Cerebellum (tissue), 4 donors: ENCODE measurements at places on chromosomes 16 and 17.

DNA sequence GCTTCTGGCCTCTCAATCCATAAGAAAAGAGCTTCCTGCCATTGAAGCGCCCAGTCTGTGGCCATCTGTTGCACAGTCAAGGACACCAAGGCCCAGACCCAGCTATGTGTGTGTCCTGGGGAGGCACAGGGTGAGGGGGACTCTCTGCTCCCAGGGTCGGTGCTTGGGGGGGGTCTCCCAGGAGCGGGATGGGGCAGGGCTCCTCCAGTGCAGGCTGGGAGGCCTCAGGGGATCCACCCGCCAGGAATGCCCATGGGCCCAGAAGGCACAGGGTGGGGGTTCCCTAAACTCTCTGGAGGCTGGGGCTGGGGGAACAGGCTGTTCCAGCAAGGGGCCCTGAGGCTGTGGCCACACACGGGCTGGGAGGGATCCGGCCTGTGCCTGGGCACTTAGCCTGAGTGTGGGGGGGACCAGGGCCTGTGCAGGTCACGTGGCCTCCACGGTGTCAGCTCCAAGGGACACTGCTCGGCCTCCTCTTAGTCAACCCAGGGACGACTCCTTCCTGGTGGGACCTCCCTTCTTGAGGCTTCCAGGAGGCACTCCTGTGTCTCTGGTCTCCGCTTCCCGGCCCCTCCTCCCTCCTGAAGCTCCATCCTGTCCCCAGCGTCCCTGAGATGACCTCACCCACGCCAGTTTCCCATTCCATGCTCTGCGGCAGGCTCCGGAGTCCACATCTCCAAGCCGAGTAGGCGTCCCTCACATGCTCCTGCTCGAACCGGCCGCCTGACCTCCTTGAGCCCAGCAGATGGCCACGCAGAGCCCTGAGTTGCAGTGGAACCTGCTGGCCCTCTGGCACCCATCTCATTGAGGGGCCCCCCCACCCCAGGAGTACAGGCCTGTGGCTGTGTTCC, 23.1 kb upstream of the BAHCC1 start:
- DNase-seq: no peak

GRCh38 chr16:995087-995486, 13.5 kb downstream of the SOX8 start:
- no peak for DNase-seq

DNA sequence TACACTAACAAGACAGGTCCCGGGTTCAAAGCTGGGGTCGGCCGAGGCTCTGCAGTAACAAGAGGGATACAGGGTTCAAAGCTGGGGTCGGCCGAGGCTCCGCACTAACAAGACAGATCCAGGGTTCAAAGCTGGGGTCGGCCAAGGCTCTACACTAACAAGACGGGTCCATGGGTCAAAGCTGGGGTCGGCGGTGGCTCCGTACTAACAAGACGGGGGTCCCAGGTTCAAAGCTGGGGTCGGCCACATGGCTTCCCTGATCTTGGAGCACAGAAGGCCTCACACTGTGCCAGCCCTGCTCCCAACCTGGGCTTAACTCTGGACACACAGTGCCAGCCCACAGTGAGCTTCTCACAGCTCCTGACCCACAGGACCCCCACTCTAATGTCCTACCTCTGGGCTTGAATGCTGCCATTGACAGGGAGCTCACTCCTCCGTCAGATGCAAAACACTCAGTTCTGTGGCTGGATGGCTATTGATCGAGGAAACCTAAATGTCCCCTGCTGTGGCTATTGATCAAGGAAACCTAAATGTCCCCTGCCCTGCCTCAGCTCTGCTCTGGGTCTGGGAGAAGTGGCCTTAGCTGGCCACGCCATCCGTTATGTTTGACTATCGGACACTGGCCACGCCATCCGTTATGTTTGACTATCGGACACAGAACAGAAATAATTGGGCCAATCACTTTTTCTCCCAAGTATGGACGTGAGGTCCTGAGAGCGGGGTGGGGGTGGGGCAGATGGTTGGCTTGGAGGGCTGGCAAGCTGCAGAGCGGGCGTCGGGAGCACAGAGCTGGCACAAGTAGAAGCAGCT, 54.6 kb upstream of the DOC2B start:
- DNase-seq: no peak

DNA sequence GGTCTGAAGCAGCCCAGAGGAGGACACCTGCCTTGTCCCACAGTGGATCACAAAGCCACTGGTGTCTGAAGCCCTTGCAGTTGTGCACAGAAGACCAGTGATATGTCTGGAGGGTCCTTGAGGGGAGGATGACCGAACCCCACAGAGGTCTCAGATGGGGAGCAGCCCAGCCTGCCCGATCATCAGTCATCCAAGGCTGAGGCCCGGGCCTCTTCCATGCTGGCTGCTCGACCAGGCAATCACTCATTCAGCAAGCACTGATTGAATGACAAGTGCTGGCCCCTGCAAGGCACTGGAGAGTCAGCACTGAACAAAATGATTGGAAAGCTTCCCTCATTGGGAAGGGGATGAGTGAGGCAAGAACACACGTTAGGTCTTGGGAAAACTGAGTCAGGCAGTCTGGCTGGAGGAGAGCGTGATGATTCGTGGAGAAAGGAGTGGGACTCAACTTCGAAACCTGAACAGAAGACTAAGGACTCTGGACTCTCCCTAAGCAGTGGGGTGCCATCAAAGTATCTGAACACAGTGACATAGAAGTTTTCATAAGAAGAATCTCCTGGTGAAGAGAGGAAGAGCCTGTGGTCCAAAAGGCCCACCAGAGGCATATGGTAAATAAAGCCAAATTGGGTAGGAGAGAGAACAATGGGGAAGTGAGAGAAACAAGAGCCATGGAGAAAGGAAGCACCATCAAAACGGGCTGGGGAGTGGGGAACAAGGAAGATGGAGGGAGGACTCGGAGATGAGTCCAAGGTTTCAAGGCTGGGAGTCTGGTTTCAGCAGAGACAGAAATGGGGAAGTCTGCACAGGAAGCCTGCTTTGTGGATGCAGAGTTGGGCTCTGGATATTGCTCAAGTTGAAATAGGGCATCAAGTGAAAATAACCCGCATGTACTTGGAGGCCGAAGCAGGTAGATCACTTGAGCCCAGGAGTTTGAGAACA, 10.2 kb downstream of the PIK3R5 start:
- DNase-seq: no peak

- no peak for DNase-seq
Measured at GRCh38 chr17:81491761-81492160, 20.8 kb downstream of the ACTG1 start.

- DNase-seq: no peak
Measured at GRCh38 chr16:733382-734207, 6.7 kb downstream of the HAGHL start.
